Stimulated activated CD4-positive, alpha-beta T cell treated with anti-CD3 and anti-CD28 coated beads, Interleukin-1b, Interleukin-23, amount 100 ng/mL, for 1 hour (primary cell): ENCODE measurements at places on chromosomes 13 and 19.

DNA sequence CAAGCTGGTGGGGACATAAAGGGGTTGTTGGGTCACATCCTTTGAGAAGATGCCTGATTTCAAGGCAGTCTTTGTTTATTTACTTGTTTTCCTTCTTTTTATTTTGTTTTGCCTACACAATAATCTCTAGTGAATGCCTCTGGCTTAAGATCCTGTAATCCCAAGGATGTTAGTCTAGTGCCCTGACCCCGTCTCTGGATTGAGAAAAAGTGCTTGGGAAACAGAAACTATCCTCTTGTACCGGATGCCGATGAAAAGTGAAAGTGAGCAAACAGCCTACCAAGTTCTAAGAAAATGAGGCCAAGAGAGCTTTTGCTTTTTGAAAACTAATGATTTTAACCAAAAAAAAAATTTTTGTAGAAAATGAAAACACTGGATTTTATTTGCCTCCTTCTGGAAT, 42.1 kb upstream of the C1QTNF9 start:
- DNase-seq: no peak

DNA sequence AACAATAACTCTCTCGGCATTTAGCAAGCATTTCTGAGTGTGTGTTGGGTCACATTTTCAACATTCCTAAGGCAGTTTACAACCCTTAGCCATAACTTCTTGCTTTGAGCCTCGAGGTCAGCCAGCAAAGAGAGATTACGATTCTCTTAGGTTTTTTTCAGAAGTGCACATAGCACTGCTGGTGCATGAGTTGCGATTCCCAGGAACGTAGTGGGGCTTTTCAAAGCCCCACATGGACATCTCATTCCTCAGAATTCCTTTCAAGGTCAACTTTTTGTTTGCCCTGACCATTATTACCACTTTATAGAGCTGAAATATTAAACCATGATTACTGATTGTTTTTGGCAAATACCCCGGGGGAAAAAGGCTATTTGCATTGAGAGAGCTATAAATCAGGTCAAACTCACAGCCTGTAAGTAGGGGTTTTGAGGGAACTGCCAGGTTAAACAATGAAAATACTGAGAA, 705.3 kb downstream of the GPC5 start:
- DNase-seq: no peak

- DNase-seq: no peak
Measured at GRCh38 chr13:65971541-65971940, 1258.6 kb downstream of the PCDH9 start.

DNA sequence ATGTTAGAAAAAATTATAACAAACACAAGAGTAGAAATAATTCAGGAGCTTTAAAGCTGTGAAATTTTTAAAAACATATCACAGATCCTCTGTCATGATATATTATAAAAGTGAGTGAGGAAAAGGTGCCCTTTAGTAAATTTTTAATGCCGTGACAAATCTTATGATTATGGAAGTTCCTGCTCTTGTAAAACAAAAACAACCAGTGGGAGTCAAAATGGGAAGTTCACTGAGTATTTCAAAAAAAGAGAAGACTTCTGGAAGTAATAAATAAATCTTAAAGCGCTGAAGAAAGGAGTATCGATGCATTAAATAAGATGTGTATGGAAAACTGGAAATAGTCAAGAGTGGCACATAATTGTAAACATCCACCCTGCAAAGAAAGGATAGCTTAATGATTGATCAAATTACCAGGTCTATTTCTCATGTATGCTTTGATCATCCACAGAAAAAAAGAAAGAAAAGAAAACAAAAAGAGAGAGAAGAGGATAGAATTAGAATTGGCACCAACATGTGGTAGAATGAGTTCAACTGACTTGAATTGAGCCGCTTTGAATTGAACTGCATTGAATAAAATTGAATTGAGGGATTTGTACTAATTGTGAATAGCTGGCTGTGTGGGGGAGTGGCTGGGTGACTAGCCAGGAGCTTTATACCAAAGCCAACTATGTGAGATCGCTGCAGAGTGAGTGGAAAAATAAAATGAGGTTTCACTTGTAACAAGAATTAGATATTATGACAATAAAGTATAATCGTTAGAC, 647.6 kb upstream of the SPRY2 start:
- no peak for DNase-seq

DNA sequence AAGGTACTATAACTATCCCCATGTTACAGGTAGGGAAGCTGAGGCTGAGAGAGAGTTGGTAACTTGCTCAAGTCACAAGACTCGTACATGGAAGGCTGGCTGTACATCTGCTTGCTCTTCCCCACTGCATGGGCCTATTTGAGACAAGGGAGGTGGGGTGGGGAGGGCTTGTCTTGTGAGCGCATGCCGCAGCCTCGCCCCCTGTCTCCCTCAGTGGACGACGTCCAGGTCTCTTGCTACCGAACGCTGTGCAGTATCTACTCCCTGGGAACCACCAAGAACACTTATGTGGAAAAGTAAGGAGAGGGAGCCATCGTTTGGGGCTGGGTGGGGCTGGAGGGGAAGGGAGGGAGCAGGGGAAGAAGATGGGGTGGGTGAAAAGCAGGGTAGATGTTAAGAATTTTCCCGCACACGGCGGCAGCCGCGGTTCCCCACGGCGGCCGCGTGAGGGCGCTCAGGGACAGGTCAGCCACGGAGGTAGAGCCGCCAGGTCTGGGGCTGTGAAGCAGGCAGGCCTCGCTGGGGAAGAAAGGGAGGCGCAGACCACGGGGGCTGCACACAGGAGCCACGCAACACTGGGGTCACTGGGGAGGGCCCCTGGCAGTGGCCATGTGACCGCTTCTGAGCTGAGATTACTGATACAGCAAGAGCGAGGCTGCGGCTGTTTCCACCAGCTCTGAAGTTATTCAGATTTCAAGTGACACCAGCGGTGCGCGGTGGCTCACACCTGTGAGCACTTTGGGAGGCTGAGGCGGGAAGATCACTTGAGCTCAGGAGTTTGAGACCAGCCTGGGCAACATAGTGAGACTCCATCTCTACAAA, 81.5 kb downstream of the RYR1 start:
- DNase-seq: peak; percentile 65

DNA sequence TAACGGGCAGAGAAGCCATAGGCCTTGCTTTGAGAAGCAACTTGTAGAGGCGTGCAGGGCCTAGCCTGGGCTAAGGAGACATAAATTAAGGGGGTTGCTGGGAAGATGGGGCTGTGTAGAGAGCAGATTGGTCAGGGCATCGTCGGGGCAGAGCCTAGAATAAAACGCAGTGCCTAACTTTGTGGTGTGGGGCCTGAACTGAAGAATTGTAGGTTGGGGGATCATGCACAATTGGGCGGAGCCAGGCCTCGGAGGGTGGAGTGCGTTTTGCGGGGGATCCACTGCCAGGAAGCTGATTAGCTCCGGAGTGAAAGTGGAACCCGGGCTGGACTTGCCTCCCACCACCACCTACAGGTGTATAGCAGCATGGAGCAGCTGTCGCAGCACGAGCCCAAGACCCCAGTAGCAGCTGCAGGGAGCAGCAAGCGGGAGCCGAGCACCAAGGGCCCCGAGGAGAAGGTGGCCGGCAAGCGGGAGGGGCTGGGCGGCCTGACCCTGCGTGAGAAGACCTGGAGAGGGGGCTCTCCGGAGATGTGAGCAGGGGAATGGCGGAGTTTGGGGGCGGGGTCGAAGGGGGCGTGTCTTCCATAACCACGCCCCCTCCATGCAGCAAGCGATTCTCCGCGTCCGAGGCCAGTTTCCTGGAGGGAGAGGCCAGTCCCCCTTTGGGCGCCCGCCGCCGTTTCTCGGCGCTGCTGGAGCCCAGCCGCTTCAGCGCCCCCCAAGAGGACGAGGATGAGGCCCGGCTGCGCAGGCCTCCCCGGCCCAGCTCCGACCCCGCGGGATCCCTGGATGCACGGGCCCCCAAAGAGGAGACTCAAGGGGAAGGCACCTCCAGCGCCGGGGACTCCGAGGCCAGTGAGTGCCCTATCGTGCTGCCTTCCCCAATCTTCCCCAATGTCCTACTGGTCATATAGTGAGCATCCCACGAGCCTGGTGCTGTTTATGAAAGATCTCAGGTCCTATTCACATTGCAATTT, 13.8 kb downstream of the DNASE2 start:
- DNase-seq: no peak

DNA sequence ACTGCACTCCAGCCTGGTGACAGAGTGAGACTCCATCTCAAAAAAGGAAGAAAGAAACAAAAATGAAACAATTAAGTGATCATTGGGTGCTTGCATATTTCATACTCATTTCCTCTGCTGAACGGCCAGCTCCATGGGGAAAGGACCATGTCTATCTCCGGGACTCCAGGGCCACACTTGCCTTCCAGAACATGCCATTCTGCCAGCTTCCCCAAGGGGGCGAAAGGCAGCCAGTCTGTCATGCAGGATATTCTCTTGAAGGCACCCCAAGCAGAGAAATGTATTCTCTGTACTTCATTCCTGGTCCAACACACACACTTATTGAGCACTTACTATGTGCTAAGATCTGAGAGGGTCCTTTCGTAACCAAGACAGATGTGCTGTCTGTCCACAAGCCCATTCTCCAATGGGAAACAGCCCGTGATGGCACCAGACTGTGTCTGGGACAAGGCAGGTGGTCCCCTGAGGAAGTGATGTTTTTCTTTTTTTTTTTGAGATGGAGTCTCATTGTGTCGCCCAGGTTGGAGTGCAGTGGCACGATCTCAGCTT, 10.2 kb upstream of the CARM1 start:
- no peak for DNase-seq

GRCh38 chr13:113607889-113608635, 23.5 kb downstream of the TFDP1 start:
- DNase-seq: no peak

- DNase-seq: no peak
Measured at GRCh38 chr19:49971991-49972411, 11.0 kb upstream of the SIGLEC11 start.

DNA sequence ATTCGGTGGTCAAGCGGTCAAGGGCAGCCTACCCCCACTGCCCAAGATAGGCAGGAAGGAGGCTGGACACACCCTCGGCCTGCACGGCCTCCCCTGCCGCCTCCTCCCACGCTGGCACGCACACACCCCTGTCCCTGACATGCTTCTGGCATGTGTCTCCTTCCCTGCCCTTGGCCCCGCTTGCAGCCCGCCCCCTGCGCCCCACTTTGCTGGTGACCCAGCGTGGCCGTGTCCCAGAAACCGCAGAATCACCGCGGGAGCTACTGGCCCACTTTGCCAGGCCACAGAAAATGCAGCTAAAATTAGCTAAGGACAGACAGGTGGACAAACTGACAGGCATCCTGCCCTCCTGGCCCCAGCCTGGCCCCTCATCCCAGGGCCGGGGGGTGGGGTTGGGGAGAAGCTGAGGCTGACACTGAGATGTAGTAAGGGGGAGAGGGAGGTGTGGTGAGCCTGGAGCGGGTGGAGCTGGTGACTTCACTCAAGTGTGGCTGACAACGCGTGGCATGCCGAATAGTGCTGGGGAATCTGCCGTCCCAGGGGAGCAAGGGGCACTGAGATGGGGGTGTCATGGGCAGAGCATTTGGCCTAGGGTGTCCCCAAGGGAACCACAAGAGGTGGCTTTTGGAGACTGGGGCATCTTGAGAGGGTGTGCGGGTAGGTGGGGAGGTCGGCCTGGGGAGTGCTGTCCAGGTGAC, 2.4 kb downstream of the SHANK1 start:
- no peak for DNase-seq

DNA sequence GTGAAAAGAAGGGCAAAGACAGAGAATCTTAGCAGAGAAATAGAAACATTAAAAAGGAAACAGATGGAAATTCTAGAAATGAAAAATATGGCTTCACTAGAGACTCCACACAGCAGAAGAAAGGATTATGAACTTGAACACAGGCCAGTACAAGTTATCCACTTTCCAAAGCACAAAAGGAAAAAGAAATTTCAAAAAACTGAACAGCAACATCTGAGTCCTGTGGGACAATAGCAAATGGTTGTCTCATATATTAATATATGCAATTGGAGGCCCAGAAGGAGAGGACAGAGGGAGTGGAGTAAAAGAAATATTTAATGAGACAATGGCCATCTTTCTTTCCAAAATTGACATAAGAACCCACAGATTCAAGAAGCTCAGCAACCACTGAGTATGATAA, 141.7 kb upstream of the GJB6 start:
- no peak for DNase-seq

- DNase-seq: no peak
Measured at GRCh38 chr13:79913141-79913827, 427.6 kb downstream of the SPRY2 start.

GRCh38 chr13:38872693-38873092, 117.9 kb downstream of the STOML3 start:
- DNase-seq: no peak

GRCh38 chr13:96091164-96092117, 1.5 kb downstream of the HS6ST3 start:
- DNase-seq: no peak

DNA sequence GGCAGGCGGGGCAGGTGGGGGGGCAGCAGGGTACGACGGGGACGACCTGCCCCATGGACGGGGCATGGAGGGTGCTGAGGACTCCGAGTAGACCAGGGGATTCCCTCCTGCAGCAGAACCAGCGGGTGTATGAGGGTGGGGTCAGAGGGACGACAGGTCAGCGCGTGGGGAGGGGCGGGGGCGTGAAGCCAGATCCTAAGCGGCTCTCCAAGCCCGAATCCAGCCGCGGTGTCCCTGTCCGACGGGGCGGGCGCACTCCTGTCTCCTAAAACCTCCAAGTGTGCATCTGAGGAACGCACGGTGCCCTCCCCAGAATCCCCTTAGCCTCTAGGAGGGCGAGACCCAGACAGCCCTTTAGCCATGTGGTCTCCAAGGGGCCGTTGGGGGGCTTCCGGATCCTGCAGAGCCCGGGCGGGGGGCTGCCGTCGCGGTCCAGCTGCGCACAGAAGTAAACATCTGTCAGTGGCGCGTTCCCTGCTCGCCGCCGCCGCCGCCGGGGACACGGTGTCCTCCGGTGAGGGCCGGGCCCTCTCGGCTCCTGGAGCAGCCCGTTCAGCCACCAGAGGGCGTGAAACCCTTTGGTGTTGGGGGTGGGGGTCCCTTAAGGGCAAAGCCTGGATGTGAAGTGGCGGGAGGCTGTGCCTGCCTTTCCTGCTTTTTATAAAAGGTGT, 730 bp downstream of the NRTN start:
- DNase-seq: peak; percentile 10

DNA sequence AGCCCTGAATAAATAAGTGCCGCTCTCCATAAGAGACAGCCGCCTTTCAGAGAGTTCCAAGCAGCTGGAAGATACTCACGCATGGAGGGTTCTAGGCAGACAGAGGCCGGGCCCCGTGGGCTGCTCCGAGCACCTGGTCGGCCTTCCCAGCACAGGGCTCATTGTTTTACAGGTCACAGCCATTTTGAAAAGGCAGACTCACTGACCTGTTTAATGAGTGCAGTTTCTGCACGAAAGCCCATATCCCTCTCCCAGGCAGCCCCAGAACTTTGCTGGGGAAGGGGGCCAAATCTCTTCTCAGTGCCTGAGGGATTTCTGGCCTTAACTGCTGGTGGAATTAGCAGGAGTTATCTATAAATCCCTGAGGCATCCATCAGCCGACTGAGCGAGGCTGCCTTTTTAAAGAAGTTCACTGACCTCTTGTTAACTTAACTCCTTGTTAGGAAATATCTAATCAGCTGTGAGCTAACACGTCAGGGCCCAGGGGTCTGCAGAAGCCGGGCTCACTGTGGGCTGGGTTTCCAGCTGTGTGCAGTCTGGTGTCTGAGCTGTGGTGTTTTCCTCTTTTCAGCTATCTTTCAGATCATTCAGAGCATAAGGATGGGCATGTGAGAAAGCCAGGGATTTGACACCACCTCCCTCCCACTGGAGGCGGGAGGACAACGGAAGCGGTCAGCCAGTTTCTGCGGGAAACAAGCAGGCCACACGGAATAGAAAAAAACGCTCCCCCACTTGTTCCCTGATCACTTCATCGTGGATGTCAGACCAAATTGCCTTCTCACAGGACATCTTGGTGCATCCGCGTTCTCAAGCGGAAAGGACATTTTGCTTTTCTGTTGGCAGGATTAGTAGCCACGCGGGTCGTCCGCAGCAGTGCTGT, 23.3 kb downstream of the SERP2 start:
- no peak for DNase-seq

GRCh38 chr13:29436291-29436690, 159.2 kb downstream of the SLC7A1 start:
- no peak for DNase-seq
